ENCODE measurements at places on chromosomes 13 and 19.

GRCh38 chr13:48662226-48662625, 8.5 kb downstream of the CYSLTR2 start:
- DNase-seq = no peak

- no peak for DNase-seq
These were observed 32.4 kb downstream of the RASA3 start for GRCh38 chr13:114099918-114100445.

- peak; percentile 47 for DNase-seq
These were observed 2.3 kb downstream of the PPP1R15A start for GRCh38 chr19:48874303-48875135.

- DNase-seq = no peak
These were observed 213.4 kb upstream of the PCDH17 start for GRCh38 chr13:57418067-57418677.

DNA sequence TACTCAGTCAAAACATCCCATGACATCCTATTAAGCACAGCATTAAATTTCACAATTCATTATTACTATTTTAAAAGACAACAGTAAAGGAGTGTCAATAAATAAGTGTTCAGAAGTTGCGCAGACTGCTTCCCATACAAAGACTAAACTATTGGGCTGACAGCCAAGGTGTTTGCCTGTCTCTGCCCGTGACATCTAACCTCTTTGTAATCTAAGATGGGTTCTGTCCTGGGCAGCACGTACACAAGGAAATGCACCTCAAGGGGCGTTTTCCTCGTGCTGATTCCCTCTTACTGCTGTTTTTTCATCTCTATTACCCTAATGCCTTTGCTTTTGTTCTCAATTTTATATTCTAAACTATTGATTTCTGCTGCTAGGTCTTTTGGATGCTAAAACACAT, 216.3 kb downstream of the NHLRC3 start:
- DNase-seq = no peak

DNA sequence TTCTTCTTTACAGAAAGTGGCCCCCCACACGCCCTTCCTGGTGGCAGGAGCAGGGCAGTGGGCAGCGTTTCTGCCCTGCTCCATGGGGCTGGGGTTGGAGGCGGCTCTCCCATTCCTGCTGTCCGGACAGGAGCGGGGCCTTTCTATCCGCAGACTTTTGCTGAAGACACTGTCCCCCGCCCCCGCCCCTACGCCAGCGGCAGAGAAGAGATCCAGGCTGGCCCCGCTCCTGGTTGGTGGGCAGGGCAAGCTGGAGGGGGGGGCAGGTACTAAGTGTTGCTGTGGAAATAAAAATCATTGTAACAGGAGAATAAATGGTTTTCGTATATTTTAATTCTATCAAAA, 81.7 kb downstream of the ZNF429 start:
- no peak for DNase-seq
